ENCODE measurements at places on chromosomes 16 and 17.

DNA sequence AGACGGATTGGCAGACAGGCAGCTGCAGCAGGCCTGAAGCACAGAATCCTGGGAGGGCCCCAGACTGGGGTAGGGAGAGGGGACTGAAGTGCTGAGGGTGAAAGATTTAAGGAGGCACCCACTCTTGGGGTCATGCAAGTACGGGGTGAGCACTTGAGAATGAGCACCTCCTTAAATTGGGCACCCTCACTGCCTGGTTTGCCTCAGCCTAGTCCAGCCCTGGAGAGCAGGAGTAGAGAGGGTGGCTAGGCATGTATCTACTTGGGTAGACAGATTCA, 154.1 kb upstream of the CDC42EP4 start:
- no peak for DNase-seq

DNA sequence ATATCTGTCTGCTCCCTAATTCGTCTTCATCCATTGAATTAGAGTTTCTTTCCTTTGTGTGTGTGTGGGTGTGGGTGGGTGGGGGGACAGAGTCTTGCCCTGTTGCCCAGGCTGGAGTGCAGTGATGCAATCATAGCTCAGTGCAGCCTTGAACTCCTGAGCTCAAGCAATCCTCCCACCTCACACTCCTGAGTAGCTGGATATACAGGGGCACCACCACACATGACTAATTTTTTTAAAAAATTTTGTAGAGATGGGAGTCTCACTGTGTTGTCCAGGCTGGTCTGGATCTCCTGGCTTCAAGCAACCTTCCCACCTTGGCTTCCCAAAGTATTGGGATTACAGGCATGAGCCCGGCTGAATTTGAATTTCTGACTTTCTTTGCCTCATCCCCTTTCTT, 34.5 kb upstream of the MED13 start:
- no peak for DNase-seq

DNA sequence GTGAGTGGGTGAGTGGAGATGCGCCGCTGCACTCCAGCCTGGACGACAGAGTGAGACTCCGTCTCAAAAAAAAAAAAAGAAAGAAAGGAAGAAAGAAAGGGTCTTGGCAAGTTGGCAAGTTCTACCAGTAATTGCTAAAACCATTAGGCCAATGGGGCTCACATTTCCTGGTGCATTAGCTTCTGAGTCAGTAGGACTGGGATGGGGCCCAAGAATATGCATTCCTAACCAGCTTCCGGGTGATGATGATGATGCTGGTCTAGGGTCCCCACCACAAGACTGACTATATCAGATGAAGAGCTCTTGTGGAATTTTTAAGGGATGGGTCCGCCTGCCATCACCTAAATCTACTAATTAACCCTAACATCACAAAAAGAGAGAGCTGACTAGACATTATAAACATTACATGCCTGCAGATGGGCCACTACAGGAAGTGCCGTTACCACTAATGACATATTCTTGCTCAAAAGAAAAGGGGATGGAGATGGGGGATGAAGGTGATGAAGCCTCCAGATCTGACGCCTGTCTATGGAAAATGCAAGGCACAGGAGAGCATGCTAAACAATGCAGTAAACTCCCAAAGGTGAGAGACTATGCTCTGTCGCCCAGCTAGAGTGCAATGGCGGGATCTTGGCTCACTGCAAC, 13.1 kb downstream of the MYH11 start:
- no peak for DNase-seq

GRCh38 chr16:11407047-11407982, 62.1 kb downstream of the RMI2 start:
- DNase-seq, result peak; percentile 14

DNA sequence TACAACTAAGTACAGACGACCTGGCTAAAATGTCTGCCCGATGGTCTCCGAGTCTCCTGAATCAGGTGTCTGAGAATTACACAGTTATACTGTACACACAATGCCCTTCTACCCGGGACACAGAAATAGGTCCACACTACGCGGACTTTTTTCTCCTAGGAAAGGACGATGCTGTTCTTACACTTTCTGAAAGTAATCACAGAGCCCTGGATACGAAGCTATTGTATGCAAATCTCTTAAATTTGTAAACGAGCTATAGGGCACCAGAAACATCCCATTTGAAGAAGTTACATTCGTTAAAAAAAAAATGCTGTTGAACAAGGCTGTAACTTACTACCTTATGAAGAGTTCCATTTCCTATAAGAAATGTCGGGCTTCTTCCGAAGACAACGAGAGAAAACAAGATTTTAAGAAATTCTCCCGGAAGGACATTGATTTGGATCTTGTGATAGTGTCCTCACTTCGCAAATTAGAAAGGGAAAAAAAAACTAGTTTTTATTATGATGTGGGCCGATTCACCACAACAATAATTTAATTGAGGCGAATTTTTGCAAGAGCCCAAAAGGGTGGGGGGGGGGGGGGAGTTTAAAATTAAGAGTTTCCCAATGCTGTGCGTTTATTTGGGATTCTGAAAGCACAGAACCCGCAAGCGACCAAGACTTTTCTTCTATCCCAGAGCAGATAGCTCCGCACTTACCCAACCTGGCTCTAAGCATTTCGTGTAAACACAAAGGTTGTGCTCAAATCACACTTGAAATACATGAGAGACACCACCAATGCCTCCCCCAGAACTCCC, 1.5 kb upstream of the SOX9 start:
- DNase-seq, result no peak

All from stimulated activated CD8-positive, alpha-beta memory T cell treated with anti-CD3 and anti-CD28 coated beads, Interleukin-7, amount 100 ng/mL, for 1 hour (primary cell).